PC-9 (cell line): ENCODE measurements at places on chromosomes 11 and 22.
A peak's percentile ranks its signal among the peaks of the same experiment; 100 is the strongest.

- peak; percentile 30 for DNase-seq
Observed at GRCh38 chr22:39959640-39960447, at the start of gene TMA7B. TMA7B (plus strand) TSS chr22:39960397; CDS start chr22:39964375, 3,978 bp downstream.

GRCh38 chr22:20034143-20034542, 13.2 kb downstream of the TANGO2 start:
- no peak for DNase-seq

GRCh38 chr11:12749442-12749841, 75.2 kb downstream of the TEAD1 start:
- no peak for DNase-seq

DNA sequence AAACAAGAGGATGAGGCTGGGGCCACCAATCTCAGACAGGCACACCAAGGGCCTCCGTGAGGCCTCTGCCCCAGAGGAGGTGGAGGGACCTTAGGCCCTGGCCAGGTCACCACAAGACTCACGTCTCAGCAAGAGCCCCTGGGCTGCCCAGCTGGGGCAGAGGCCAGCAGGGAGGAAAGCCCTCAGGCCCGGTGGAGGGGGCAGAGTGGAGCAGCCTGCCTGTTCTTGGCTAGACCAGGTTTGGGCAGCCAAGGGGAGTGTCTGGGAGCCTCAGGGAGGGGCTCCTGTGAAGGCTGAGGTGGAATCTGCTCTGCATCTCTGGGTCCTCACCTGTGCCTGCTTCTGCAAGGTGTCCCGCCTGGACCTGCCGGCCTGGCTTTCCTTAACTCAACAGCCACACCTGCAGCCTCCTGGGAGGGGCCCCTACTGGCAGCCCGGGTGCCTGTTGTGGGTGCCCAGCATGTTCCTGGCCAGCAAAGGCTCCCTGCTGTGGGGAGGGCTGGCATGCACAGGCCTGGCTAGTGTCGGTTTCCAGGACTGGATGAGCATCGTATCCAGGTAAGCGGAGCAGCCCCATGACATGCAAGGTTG, 11.9 kb downstream of the TTLL12 start:
- no peak for DNase-seq

DNA sequence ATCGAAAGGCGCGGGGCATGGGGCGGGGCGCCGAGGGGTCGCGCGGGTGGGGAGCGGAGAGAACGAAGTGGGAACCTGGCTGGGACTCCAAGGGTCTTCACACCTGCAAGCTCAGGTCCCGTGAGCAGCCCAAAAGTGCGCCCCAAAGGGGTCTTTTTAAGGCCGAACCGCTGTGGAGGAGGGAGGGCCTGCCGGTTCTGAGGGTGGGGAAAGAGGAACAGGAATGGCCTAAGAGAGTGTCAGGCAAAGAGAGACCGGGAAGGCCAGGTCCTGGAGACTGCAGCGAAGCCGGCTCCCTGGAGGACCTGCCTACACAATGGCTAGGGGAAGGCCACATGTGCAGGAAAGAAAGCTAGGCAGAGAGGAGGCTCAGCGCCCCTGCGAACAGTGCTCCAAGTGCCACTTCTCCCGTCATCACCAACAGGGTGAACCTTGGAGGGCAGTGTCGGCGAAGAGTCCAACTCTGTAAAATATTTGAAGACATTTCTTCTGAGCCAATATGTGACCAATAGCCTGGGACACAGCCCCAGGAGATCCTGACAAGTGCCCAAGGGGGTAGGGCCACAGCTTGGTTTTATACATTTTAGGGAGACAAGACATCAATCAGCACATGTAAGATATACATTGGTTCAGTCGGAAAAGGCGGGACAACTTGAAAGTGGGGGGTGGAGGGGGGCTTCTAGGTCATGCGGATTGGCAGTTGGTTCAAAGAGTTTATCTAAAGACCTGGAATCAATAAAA, 710 bp upstream of the DGCR2 start:
- DNase-seq, result no peak

- no peak for DNase-seq
Observed at GRCh38 chr11:1777737-1778136, 14.0 kb upstream of the CTSD start.

- DNase-seq, result peak; percentile 16
Observed at GRCh38 chr22:47836957-47837356, 1074.5 kb downstream of the TBC1D22A start.

DNA sequence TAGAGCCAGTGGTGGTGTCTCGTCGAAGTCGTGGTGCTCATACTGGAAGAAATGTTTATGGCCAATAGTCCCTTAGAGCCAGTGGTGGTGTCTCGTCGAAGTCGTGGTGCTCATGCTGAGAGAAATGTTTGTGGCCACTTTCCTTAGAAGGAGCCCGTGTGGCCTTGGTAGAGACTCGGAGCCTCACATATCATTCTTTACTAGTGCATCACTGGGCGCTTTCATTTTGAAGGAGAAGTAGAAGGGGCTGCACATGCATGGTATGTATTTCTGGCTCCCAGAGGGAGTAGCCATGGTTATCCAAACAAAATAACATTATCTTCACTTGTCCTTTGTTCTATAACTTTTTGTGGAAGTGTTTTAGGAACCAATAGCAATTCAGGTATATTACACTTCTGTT, 69.5 kb downstream of the JAM3 start:
- DNase-seq, result no peak

DNA sequence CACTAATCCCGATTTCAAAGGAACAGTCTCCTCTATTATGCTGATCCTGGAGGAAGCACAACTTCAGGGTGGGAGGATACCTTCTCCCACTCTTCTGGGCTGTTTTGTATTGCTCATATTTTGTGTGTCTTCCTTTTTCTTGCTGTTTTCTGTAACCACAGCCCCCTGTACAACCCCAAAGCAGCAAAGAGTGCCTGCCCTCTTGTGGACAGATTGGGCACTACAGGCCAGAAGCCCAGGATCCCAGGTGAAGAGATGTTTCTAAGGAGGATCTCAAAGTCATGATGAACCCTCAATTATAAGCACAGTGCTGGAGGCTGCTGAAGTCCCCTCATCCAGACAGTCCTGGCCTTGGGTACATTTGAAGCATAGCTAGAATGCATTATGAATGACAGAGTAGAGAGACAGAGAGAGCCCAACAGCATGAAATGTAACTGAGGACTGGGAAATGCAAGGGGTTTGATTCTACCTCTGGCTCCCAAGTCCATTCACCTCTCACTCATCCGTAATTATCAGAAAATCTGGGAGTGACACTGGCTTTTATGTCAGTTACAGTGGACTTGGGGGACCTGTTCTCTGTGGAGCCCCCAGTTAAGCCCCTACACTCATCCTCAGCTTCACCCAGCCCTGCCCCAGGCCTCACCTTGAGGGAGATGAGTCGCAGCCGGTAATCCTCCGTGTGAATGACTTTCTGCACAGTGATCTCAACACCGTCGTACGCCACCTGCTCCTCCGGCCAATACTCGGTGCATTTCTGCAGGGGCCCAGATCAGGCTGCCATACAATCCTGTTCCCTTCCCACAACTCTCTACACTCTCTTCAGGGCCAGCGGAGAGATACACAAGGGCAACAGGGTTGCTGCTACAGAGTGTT, 6.2 kb upstream of the IGSF22 start:
- no peak for DNase-seq

- no peak for DNase-seq
Observed at GRCh38 chr11:75667831-75668450, 897 bp downstream of the MAP6 start.

DNA sequence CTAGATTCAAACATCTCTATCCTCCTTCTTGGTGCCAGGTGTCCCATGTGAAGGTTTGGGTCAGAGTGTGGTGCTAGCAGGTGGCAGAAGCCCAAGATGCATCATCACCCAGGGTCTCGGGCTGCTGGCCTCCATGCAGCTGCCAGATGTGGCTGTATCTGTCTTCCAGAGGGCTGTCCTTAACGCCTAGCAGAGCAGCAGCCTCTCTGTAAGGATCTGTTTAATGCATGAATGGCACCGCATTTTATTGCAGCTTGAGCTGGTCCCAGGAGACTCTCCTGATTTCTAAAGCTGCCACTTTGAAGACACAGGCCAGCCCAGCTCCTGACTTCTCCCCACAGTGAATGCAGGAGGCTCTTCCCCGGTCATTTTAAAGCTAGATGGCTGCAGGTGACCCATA, 26.3 kb downstream of the SLC1A2 start:
- DNase-seq, result no peak

DNA sequence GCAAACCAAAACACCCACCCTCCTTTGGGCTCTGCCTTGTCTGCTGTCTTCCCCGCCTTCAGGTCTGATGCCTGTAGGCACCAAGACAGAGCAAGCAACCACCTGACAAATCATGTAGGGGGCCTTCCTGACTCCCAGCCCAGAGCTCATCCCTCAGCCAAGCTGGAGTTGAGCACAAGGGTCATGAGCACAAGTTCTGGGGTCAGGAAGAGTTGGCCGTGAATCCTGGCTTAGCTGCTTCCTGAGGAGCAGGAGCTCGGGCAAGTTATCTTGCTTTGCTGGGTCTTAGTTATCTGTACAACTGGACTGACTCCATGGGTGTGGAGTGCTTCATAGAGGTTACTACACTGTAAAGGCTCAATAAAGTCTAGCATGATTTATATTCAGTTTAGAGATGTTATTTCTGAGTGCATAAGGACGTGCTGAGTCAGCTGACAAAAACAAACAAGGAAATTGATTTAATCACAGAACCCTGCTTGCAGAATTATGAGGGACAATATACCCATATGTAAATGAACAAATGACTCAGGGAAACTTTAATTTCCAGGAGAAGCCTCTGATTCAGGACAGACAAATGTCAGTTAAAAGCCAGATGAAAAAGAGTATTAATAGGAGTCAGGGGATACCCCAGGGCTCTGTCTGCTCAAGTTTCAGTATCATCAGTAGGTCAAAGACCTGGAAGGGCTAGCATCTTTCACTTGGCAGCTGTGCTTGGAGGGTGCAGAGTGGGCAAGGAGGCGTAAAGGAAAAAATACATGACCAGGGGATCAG, 15.0 kb upstream of the APOA1 start:
- DNase-seq, result no peak

DNA sequence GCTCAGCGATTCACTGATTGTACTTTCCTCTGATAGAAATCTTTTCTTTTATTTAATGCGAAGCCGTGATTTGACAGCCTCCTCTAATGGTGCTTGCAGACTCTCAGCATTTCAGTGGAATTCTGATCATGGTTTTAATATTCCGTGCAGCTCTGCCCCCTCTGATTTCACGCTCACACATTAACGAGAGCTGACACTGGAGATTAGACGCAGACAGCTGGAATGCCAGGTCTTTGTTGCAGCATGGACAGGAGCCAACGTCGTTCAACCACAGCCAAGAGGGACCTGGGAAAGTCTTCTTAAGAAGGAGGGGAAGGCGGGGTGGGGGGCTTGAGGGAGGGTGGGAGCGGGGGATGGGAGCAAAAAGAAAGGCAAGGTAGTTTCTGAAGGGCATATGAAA, 186.4 kb downstream of the BLID start:
- no peak for DNase-seq

DNA sequence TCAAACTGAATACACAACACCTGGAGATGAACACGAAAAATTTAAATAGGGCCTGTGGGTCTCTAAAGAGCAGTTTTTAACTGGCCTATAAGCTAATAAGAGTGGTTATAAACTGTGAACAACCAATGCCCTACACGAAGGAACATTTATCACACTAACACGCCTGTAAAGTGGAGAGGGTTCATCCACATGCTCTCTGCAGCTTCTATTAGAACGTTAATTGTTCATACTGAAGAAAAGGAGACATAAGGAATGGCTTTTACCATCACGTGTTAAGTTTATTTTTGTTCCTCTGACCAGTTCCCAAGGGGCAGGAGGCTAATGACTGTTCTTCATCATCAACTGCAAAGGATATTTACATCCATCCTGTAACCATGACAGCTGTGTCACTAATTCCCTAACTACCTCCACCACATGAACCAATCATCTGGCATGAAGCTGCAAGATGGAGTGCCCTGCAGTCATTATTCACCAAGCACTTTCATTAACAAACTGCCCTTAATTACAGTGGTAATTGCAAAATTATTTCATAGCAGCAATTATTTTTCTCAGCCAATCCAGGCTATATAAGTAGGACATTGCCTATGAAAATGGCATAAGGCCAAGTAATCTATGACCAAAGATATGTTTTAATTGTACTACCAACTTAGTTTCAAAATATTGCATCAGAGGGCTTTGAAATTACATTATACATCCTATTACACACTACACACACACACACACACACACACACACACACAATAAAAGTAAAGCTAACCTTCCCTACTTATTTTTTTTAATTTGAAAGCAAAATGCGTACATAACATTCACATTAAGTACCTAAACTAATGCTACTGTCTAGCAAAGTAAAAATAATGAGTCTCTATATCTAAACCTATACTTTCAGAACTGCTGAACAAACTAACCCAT, 186.7 kb downstream of the CADM1 start:
- DNase-seq, result no peak

GRCh38 chr11:116062490-116063171, 558.4 kb upstream of the CADM1 start:
- DNase-seq, result no peak

DNA sequence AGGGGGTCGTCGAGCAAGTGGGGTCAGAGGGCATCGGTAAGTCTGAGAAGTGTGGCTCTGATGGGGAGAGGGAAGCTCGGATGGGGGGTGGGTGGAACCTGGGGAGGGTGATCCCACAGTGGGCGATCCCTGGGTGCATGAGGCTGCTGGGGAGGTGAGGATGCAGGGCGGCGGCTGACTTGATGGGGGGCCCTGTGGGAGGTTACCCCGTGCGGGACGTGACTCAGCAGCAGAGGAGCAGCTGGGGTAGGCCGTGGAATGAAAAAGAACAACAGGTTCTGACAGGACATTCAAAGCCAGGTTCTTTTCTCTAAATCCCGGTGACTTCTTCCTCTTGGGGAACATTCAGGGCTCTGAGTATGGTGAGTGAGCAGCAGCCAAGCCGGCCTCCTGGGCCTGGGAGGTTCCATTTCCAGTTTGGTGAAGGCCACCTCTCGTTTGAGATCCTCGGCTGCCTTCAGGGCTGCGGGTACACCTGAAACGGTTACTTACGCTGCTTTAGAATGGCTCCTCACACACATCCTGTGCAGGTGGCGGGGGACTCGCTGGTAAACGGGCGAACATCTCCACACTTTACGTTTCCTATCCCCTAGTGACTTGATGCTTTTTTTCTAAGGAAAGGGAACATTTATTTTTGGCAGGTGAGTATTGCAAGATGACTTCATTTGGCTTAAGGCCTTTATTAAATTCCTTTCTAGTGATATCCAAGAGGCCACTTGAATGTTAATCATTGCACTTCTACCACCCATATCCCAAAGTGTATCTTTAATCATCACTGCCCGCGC, 278.2 kb downstream of the TBC1D22A start:
- DNase-seq, result no peak

DNA sequence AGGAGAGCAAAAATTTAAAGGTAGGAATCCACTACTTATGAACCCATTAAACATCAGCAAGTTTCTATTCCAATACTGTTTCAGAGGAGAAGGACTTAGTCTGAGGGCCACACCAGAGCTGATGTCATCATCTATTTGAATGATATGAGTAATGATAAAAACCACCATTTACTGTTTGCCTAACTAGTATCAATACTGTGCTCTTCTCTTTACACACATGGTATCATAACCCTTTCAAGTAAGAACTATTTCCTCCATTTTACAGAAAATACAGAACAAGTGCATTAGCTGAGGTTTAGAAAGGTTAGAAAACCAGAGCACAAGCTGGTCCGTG, 651.3 kb upstream of the KIRREL3 start:
- no peak for DNase-seq
